Amniotic stem cell (primary cell): ENCODE measurements at places on chromosomes 4 and X.

DNA sequence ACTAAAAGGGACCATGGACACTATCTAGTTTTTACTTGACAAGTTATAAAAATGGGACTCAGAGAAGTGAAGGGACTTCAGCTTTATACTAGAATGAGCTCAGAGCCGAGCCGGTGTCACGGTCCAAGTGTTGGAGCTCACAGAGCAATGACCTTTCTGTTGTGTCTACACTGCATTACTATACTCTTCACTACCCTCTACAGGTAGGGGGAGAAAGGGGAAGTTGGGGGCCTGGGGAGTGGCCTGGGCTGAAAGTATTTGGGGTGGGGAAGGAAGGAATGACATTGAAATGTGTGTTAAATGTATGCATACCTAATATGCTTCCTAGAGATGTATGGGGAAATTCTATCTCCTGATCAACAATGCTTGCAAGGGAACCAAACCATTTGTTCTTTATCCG, 48.8 kb upstream of the HHIP start:
- DNase-seq, result no peak

DNA sequence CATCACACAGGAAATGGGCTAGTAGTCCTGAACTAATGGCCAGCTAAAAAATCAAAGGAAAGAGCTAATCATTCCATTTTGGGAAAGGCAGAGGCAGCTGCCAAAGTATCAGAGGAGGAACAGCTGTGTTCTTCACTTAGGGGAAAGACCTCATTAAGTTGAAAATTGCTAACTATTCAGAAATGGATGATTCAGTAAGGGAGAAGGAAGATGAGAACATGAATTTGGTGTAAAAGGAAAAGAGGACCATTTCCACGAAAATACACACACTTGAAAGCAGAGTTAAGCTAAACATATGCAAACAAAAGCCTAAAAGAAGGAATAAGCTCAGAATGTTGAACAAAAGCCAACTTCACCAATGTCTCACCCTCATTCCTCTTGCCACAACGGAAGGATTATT, 90.4 kb downstream of the PCDH19 start:
- no peak for DNase-seq

DNA sequence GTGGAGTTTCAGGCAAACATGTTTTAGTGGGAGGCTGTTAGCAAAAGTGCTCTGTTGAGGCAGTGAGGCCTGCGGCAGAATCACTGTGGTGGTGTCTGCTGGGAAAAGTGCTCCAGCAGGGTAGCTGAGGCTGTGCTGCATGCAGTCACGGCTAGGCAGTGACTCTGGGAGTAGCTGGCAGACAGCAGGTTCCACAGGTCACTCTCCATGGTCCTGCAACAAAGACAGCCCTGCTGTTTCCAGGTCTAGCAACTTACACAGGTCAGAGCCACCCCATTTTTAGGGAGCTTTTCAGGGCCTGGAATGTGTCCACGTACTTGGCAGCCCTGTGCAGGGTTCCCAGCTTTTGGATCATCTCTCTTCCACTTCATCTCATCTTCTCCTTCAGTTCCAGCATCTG, 184.3 kb downstream of the NAA11 start:
- no peak for DNase-seq

GRCh38 chrX:72003811-72004750, 93.4 kb downstream of the NHSL2 start:
- DNase-seq, result no peak

GRCh38 chr4:16844816-16845586, 53.4 kb downstream of the LDB2 start:
- no peak for DNase-seq

GRCh38 chr4:122205687-122206086, 53.6 kb downstream of the BLTP1 start:
- no peak for DNase-seq

DNA sequence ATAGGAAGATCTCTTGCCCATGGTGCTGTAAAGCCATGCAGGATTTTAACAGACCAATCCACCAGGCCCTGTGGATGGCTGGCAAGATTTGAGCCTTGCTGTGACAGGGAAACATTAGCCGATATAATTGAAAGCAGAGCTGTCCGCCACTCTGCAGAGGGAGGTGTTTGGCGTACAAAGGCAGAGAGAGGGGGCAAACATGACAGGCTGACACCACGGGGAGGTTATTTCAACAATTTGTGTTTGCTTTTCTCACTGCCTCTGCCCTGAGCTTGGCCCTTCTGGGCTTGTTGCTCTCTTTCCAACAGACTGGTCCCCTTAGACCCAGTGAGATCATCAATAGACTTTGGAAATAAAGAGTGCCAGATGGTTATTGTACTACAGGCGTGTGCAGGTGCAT, 59.4 kb downstream of the CLNK start:
- no peak for DNase-seq

DNA sequence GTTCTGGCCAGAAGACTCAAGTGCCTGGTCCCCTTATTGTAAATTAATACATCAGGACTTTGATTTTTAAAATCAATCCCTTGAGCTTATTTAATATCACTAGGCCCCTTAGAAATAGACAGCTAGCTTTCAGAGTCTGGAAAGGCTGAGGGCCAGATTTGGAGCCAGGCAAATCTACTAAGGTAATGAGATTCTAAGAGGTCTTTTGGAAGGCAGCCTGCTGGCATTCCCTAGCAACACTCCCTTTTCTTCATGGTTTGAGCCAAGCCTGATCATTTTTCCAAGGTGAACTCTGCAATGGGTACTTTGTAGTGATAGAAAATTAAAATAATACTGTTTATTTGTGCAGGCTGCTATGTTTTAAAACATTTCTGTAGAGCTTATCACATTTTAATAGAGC, 378.5 kb downstream of the FAT4 start:
- no peak for DNase-seq

- DNase-seq, result no peak
Observed at GRCh38 chr4:3732076-3733028, 33.8 kb upstream of the ADRA2C start.

- DNase-seq, result no peak
Observed at GRCh38 chr4:119271361-119272085, 50.4 kb downstream of the FABP2 start.

DNA sequence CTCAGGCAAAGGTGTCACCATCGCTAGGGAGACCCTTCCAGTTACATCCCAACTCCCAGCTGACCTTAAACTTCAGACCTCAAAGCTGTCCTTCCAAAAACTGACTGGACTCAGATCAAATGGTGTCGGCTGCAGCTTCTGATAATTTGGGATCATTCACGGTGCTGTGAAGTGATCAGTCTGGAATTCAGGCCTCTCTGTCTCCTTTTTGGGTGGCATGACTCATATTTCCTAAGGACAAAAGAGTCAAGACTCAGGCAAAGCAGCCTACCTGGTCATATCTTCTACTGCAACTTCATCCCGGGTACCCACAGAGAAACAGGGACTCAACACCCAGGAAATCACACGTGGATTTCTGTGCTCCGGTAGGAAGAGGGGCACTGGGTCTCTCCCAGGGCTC, 87.6 kb downstream of the SORCS2 start:
- no peak for DNase-seq

GRCh38 chr4:176277162-176277904, 8.3 kb upstream of the ASB5 start:
- DNase-seq, result peak; percentile 51

DNA sequence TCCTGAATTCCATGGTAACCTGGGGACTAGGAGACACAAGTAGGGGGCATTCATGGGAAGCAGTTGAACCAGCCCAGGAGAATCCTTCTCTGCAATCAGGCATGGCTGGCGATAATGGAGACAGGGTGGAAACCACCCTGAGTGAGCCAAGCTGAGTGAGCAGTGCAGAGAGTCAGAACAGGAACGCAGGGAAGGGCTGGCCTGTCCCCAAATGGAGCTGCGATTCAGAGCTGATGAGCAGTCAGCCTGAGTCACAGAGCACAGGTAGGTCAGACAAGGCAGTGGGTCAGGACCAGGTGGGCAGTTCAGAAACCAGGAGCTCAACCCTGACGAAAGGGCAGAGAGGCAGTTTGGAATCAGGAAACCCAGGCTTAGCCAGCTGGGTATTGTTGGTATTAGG, 129.0 kb downstream of the BTC start:
- no peak for DNase-seq

DNA sequence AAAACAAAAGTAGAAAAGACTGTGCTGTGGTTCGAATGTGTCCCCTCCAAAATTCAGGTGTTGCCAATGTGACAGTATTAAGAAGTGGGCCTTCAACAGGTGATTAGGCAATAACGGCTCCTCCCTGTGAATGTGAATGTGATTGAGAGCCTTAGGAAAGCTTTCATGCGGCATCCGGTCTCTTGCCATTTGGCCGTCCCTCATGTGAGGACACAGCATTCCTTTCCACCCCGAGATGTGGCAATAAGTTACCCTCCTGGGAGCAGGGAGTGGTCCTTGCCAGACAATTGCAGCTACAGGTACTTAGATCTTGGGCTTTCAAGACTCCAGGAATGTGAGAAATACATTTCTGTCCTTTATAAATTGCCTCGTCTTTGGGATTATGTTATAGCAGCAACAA, 129.3 kb downstream of the CPEB2 start:
- no peak for DNase-seq

DNA sequence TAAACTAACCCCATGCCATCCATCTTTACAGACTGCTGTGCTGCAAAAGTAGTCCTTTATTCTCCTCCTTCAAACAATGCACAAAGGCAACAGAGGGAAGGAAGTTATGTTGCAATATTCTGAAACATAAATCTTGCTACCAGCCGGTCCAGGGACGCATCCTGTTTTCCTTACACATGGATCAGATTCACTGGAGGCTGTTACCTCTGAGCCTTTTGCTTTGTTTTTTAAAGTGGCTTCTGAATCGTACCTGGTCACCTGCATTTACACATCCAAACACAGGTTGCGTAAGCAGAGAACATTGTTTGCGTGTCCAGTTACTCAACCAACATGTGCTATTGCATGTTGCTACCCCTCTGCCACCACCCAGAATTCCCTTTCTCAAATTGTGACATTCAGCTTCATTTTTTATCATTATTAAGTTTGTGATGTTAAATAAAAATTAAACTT, 8.8 kb downstream of the PPARGC1A start:
- no peak for DNase-seq

- DNase-seq, result no peak
Observed at GRCh38 chr4:24751926-24752539, 43.3 kb upstream of the SOD3 start.

GRCh38 chr4:152536545-152537182, 772 bp upstream of the FBXW7 start:
- DNase-seq, result no peak

- DNase-seq, result no peak
Observed at GRCh38 chr4:17077105-17077504, 178.7 kb upstream of the LDB2 start.

- peak; percentile 9 for DNase-seq
Observed at GRCh38 chr4:38759113-38759789, 23.5 kb downstream of the TLR10 start.

DNA sequence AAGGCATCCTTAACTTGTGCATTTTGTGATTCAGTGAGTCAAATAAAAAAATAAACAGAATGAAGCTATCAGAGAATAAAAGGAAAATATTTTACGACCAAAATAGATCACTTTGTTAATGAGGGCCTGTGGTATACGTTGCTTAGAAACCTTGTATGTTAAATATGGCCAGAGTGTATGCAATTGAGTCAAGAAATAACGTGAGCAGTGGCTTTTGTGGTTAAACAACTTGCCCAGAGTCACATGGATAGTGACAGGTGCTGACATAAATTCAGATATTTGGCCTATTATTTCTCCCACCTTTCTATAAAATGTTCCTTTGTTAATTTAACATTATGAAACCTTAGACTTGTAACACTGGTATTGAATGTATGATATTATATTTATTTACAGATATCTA, 393.4 kb downstream of the PABPC4L start:
- DNase-seq, result no peak

- no peak for DNase-seq
Observed at GRCh38 chr4:112485930-112486329, 30.1 kb downstream of the NEUROG2 start.

DNA sequence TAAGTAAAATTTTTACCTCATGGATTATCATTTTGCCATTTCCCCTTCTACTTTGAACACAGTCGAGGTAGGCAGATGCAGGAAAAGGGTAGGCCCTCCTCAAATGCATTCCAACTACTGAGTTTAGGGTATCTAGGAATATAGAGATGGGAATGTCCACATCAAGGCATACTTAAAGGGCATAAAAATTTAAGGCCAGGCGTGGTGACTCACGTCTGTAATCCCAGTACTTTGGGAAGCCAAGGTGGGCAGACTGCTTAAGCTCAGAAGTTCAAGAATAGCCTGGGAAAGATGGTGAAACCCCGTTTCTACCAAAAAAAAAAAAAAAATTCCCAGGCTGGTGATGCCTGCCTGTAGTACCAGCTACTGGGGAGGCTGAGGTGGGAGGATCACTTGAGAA, 146.5 kb downstream of the PDGFC start:
- no peak for DNase-seq

GRCh38 chrX:3666975-3667374, 46.5 kb downstream of the PRKX start:
- DNase-seq, result no peak

GRCh38 chrX:13387666-13388494, 68.0 kb upstream of the ATXN3L start:
- DNase-seq, result no peak

- no peak for DNase-seq
Observed at GRCh38 chr4:73404042-73404441, at the start of gene ALB. TSS of gene ALB (plus strand) at chr4:73404287. CDS start at chr4:73404328, 41 bp downstream.

DNA sequence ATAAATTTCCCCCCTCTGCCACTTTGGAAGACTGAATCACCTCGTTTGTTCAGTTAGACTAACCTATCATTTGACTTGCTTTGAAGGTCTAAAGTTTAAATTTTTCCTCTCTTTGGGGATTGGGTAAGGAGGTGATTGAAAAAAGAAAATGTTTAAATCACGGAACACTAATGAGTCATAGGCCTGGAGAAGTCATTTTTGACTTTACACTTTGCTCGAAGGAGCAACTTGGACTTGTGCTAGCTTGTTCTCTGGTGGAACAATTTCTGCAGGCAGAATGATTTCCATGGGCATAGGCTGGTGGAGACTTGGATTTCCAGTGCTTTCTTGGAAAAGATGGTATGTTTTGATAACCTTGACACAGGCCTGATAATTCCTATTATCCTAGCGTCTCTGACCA, 10.5 kb upstream of the GLUD2 start:
- no peak for DNase-seq

GRCh38 chr4:60042941-60043340, 1157.2 kb upstream of the ADGRL3 start:
- DNase-seq, result no peak

DNA sequence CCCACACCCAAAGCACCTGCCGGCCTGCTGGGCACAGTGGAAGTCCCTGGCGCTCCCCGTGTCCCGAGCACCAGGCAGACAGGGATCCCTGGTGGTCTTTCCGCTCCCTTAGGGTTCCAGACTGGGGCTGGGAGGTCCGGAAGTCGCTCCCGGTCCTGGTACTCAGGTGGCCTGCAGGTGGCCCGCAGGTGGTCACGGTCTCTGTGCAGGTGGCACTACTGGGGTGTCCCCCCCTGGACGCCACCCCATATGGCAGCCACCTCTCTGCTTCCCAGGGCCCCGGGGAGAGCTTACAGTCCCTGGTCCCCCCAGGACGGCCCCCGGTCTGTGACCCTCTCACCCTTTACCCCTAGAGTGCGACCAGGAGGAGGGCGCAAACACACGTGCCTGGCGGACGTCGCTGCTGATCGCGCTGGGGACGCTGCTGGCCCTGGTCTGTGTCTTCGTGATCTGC, 13.6 kb downstream of the SLC25A6 start:
- no peak for DNase-seq

- DNase-seq, result no peak
Observed at GRCh38 chr4:21915761-21916160, 32.8 kb downstream of the KCNIP4 start.
